Activated CD8-positive, alpha-beta memory T cell treated with anti-CD3 and anti-CD28 coated beads for 24 hours (primary cell): ENCODE measurements at places on chromosomes 13 and 19.
A peak's percentile ranks its signal among the peaks of the same experiment; 100 is the strongest.

- no peak for DNase-seq
Observed at GRCh38 chr19:18456974-18457373, 19.0 kb upstream of the ISYNA1 start.

- DNase-seq, result no peak
Observed at GRCh38 chr13:73948848-73949529, 185.2 kb downstream of the KLF12 start.

DNA sequence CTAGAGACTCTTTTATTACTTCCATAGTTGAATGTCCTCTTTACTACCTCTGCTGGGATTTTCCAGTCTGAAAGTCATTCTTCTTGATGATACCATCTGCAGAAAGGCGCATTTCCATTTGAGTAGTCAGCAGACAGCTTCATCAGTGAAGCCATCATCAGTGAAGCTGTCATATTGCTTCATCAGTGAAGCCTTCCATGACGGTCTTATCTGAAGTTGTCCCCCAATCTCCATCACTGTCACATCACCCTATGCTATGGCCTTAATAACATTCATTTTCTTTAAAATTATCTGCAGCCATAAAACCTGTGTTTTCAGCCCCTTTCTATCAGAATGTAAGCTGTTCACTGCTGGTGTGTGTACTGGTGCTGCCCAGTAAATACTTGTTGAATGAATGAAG lies 151.6 kb downstream of the B3GLCT start:
- DNase-seq, result no peak

GRCh38 chr19:21128901-21129698 lies 12.7 kb upstream of the ZNF431 start:
- DNase-seq, result no peak

- no peak for DNase-seq
Observed at GRCh38 chr13:80256352-80256932, 84.5 kb downstream of the SPRY2 start.

GRCh38 chr19:15198951-15199660 lies 1.7 kb downstream of the NOTCH3 start:
- DNase-seq, result no peak

- DNase-seq, result peak; percentile 89
Observed at GRCh38 chr19:12723641-12724426, at the start of gene TNPO2. TSS of gene TNPO2 (minus strand) at chr19:12723932. CDS start at chr19:12720977, 2,955 bp downstream.

DNA sequence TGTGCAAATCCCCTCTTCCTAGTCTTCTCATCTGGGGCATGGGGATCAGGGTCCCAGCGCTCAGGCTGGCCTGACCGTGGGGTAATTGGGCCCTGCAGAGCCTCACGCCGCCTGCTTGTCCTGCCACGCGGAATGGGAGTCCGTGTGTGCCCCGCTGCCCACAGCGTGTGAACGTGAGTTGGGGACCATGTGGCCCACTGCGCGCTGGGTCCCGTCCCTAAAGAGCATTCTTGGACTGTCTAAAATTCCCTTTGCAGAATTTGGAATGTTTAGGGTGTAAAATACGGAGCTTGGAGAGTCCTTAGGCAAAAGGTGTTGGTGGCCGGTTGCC lies 2.9 kb downstream of the TMPRSS9 start:
- no peak for DNase-seq

- DNase-seq, result no peak
Observed at GRCh38 chr13:110876609-110877008, 38.3 kb downstream of the ANKRD10 start.
